ENCODE measurements at places on chromosomes 7 and 10.

DNA sequence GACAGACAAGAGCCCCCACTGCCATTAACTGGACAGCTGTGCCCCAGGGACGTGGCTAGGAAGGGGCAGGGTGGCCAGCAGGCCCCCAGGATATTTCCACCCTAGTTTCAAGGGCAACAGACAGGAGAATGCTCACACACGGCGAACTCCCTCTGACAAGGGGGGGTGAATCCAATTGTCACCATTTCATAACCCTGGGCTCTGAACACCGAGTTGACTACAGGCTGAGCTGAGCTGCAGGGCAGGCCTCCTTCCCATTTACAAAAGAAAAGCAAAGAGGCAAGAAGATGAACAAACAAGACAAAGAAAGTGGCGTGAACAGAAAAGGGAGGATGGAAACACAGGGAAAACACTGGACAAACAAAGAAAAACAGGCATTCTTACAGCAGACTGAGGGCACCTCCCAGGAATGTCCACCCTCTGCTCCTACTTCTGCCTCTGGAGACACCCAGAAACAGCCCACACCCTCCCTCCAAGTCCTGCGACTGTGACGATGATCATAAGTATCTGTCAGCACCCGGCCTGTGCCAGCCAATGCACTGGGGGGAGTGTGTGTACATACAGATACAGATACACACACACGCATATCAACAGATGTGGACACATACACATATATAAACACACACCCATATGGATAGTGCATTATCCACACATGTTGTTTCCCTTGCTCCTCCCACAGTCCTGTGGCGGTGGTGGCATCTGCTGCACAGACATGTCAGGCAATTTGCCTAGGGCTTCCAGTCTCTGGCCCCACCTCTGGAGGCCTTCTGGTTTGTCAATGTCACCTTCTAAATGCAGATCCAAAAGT, 66.2 kb downstream of the FAM53B start:
- DNase-seq, result no peak

DNA sequence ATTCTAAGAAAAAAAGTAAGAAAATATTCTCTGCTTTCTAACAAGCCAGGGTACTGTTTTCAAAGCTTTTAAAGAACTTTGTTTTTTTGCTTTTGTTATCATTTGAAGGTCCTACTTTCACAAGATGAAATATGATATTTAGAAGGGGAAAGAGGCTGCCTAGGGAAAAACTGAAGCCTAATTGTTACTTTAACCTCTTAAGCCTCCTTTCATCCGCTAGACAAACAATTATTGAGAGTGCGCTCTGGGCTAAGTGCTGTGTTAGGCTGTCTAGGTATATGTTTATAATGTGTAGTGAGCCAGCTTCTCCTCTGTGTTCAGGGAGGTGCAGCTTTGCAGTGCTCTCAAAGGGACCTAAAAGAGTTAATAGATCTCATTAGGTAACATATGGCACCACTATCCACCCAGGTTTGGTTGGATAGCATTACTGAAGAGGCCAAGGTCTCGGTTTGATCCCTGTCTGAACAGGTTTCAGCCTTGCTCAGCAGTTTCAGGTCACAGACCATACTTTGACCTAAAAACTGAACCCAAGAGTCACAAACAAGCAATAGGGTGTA, 17.9 kb downstream of the PDK4 start:
- DNase-seq, result no peak

GRCh38 chr7:152869677-152870051, 110.1 kb downstream of the ACTR3B start:
- no peak for DNase-seq

- no peak for DNase-seq
Measured at GRCh38 chr7:44284216-44284615, 41.2 kb downstream of the CAMK2B start.

- no peak for DNase-seq
Measured at GRCh38 chr7:105776986-105777910, 99.2 kb downstream of the ATXN7L1 start.

DNA sequence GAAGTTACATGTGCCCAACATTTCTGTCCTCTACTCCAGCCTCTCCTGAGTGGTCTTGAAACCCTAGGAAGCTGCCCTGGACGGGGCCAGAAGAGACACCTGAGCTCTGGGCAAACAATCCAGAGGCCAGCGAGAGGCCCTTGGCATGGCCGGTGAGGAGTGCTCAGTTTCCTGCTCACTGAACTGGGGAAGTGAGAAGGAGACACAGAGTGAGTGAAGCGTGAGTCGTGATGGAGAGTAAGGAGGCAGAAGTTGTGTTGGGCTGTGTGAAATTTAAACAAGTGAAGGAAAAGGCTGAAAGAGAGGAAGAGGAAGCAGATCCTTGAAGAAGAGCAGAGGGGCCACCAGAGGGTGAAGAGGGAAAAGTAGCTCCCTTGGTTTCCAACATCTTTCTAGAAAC, 73.2 kb downstream of the WNT2 start:
- DNase-seq, result no peak

- no peak for DNase-seq
Measured at GRCh38 chr10:13056456-13057077, 43.4 kb upstream of the OPTN start.

DNA sequence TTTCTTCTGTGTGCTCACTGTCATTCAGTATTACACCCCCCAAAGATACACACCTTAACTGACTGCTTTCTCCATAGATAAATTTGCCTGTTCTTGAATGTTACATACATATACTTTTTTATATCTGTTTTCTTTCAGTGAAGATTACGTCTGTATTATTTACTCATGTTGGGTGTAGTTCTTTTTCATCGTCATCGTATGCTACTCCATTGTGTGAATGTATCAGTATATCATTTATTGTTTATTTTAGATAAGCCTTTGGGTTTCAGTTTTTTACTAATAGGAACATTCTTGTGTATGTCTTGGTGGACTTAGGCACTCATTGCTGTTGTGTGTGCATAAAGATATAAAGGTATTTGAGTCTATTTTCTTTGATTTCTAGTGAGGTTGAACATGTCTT, 64.4 kb downstream of the SEPTIN7 start:
- no peak for DNase-seq

GRCh38 chr10:67519434-67519833, 176.6 kb downstream of the CTNNA3 start:
- no peak for DNase-seq

DNA sequence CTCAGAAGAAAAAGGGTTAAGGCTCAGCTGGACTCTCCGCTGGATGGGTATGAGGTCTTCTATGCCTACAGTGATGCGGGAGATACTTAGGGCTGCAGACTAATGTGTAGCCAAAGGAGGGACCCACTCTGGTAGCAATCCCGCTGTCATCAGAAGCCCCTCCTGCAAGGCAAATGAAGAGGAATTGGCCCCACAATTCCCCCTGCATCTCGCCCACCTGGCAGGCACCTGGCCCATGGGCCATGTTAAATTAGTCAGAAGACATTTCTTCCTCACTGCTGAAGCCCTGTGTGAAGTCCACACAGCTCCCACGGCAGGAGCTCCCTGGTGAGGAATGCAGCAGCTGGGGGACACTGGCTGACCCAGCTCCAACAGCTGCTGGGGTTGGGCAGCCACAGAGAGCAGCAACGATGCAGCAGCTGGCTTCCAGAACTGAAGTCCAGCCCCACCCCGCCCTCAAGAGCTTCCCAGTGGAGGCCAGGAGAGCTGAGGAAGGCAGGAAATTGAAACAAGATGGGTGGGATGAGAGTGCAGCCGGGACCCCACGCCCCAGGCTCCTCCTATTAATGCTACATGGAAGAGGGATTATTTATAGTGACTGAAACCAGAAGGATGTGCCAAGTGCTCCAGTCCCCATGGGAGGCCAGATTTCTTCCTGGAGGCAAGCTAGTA, 5.5 kb downstream of the VSTM4 start:
- no peak for DNase-seq

DNA sequence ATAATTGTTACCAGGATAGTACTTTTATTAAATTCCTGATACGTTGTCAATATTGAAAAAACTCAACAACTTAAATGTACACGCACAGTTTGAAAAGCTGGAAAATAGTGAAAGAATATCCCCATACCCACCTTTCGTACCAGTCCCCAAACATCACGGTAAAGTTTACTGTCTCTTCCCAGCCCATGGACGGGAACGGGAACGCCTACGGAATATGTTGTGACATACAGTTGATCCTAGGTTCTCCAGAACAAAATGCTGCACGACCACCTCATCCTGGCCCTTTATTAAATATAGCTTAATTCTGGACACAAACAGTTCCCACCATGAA, 527 bp upstream of the BCAP29 start:
- no peak for DNase-seq

- DNase-seq, result no peak
Measured at GRCh38 chr7:3533040-3533439, 232.0 kb downstream of the SDK1 start.

DNA sequence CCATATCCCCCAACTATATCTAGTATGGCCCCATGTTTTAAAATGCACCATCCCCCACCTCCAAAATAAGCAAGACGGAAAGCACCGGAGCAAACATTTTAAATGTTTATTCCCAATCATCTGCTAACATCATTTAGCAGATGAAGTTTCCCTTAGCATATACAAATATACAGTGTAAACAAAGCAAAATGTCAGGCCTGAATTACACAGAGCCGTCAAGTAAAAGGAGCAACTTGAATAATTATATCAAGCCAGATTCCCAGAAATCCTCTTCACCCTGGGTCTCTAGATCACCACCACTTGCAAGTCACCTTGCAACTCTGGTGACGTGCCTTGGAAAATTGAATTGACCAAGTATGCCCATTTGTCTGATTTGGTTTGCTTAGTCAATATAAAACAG, 91.6 kb upstream of the COL1A2 start:
- DNase-seq, result no peak

GRCh38 chr7:74026406-74026902, 1.5 kb upstream of the ELN start:
- DNase-seq, result no peak

GRCh38 chr10:96049340-96049739, 6.0 kb downstream of the CCNJ start:
- DNase-seq, result no peak

GRCh38 chr7:21355406-21355874, 72.4 kb upstream of the SP4 start:
- DNase-seq, result no peak

All from activated T-helper 1 cell treated with Interleukin-2 at 50 U/mL for 16 hours (primary cell).